T1000 (cell line): ENCODE measurements at places on chromosomes 1 and 21.

GRCh38 chr1:226692823-226693222 is 46.3 kb downstream of the ITPKB start:
- DNase-seq, result no peak

DNA sequence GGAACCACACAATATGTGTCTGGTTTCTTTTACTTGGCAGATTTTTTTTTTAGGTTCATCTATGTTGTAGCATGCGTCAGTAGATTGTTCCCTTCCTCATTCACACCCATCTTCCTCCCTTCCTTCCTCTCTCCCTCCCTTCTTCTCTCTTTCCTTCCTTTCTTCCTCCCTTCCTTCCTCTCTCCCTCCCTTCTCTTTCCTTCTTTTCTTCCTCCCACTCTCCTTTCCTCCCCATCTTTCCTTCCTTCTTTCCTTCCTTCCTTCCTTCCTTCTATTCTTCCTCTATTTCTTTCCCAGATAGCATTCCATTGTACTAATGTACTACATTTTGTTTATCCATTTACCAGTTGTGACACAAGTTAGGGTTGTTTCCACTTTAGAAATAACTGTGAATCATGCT is 218.0 kb downstream of the RGS7 start:
- no peak for DNase-seq

DNA sequence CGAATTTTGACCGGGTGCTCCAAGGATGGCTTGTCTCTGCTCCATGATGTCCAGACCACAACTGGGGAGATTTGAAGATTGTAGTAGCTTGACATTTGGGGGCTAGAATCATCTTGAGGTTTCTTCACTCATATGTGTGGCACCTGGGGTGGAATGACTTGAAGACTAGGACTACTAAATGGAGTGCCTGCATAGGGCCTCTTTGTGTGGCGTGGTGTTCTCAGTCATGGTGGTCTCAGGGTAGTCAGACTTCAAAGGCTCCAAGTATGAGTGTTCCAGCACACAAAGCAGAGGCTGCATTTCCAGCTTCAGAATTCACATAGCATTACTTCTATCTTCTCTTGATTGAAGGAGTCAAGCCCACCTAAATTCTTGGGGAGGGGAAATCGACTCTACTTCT is 16.8 kb downstream of the ATF6 start:
- no peak for DNase-seq

DNA sequence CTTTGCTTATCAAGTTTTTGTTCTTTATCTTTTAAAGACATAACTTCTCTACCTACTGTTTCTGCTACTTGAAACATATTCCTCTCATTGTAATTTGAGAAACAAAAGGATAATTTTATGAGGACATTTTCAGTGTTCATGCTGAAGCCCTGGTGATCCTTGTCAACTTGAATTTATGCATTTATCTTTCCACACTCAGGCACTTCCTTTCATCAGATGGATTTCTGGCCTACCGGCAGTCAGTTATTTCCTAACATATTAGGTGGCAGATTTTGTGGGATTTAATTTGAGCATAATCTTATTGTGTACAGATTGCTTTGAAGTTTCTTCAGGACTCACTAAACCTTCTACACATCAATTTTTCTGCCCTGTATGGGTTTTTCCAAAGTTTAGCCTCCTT is 75.0 kb downstream of the RGL1 start:
- DNase-seq, result no peak
